ENCODE measurements at places on chromosomes 5 and 9.

DNA sequence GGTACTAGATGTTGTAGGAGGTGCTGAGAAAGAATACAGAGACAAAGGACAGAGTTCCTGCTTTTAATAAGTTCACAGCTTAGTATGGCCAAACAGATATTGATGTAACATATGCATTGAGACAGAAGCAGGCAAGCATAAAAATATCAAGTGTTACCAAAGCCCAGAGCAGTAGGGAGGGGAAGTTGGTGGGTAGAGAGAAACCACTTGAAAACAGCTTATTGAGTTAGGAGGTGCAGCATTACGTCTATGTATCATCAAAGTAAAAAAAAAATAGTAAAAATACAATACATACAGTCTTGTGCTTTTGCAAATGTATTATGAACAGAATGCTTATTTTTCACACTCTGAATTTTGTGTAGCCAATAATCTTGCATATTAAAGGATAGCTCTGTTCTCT lies 441.8 kb upstream of the SGCD start:
- DNase-seq: no peak

DNA sequence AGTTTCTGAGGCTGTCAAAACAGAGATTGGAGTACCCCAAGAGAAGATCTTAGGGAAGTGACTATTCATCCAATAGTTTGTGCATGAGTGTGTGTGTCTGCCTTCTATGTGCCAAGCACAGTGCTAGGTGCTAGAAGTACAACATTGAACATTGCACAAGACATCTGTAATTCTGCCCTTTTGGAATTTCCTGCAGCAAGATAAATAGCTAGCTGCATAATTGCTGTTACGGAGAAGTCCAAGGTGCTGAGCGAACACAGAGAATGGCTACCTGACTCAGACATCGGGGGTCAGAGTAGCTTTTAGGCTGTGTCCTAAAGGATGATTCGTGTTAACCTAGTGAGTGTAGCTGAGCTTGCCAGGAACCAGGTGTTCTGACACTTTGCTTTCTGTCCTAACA lies 44.8 kb downstream of the PAPPA start:
- DNase-seq: no peak

DNA sequence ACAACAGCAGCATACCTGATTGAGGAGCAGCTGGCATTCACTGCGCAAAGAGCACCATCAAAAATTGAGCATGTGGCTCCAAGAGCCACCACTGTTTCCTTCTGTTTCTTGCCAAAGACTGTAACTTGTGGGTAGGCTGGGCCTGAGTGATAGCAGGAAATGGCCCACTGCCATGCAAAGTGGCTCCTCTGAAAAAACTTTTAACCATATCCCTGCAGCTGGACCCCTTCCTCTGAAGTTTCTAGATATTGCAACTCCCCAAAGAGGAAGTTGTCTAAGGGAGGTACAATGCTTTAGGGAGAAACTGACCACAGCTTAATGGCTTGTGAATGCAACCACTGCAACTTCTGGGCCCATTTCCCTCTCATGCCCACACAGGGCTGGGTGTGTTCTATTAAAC lies 355.4 kb upstream of the PDE4D start:
- DNase-seq: no peak

GRCh38 chr9:81892440-81892839 lies 35.8 kb upstream of the SPATA31D4 start:
- DNase-seq: no peak

DNA sequence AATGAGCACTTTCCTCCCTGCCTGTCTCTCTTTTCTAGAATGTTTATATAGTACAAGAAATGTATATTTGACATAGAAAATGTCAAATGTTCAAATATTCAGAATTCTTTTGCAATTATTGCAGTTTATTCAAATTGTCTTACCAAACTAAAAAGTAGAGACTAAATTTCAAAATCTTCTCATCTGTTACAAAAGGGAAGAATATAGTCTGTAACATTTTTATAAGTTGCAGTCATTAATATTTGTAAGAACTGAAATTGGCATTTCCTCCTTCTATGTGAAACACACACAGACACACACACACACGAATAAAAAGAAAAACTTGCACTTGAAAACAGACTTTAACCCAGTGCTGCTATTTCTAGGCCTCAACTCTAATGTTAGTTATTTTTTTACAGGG lies 56.4 kb downstream of the NR3C1 start:
- no peak for DNase-seq

- DNase-seq: no peak
Measured at GRCh38 chr9:29769019-29769418, 2195.7 kb upstream of the C9orf72 start.

GRCh38 chr5:89606939-89607534 lies 724.1 kb upstream of the MEF2C start:
- DNase-seq: no peak
